GM12864 (cell line): ENCODE measurements at places on chromosomes 3 and 15.

DNA sequence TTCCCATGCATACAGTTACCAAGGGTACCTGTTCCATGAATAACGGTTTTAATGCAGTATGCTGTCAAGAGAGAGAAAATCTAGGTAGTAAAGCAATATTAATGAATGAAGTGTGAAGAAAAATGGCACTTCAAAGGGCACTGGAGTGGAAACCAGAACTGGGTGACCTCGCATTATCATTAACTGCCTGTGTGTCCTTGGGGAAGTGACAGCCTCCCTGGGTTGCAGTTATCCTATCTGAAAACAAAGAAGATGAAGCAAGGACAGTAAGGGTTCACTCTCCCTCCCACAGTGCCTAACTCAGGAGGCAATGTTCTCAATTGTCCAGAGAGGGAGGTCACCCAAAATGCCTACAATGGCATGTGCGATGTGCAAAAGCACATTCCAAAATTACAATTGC is 15.1 kb downstream of the MTHFS start:
- DNase-seq = no peak

GRCh38 chr3:32237670-32238452 is 619 bp upstream of the CMTM8 start:
- DNase-seq = no peak

GRCh38 chr3:16318176-16318575 is 53.2 kb downstream of the OXNAD1 start:
- DNase-seq = no peak

GRCh38 chr3:166060789-166061479 is 223.7 kb upstream of the BCHE start:
- DNase-seq = no peak

- no peak for DNase-seq
Measured at GRCh38 chr3:146131616-146132410, 29.2 kb downstream of the PLOD2 start.

DNA sequence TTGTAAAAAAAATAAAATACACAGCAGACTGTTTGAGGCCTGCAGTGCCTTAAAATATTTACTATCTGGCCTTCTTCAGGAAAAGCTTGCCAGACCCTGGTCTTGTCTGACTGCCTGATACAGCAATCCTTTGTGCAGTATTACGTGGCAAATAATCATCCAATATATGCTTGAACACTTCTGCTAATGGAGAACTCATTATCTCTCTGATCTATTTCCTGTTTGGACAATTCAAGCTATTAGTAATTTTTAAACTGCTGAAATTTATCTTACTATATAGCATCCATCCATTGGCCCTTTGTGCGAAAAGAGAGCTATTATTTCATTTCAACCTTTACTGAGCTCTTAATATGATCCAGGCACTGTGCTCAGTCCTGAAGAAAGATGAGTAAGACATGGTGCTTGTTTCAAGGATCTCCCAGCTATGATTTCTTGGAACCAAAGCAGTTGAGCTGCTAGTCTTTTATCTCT is 15.9 kb downstream of the ATG7 start:
- DNase-seq = no peak

- no peak for DNase-seq
Measured at GRCh38 chr15:43469867-43470266, 23.1 kb downstream of the TP53BP1 start.

GRCh38 chr15:65896236-65896635 is 26.9 kb downstream of the RAB11A start:
- DNase-seq = no peak

DNA sequence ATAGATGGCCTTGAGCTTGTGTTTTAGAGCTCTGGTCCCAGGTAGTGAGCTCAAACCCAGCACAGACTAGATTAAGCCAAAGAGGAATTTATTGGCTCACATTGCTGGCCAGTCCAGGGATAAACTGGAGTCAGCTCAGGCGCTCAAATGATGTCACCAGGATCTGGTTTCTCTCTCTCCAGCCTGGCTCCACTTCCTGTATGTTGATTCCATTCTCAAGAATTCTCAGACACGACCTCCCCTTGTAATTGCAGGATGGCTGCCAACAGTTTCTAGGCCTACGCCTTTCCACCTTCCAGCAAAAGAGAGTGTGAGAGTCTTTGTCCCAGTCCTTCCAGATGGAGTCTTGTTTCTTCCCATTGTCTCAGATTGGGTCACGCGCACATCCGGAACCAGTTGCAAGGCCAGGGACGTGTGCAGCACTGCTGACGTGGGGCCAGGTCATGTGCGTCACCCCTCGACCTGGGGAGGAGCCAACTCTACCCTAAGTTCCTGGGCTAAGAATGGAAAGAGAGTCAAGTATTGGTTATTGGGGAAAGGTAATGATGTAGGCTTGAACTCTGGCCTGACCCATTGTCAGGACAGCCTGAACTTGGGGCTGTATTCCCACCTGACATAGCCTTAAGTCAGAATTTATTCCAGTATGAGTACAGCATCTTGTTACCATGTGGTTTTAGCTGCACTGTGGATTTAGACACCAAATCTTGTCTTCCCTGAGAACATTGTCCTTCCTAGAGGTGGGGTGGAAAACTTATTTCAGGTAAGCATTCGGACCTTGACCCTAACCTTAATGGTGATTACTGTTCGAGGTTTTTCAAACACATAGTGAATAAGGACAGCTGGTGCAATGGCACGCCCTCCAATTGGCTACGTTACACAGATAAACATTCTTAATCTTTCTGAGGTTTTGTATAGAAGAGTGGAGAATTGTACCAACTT is 31.6 kb downstream of the CACNA1D start:
- DNase-seq = no peak

- DNase-seq = no peak
Measured at GRCh38 chr3:27596334-27596841, 112.2 kb upstream of the SLC4A7 start.

- DNase-seq = no peak
Measured at GRCh38 chr15:84835661-84836337, 18.6 kb downstream of the ALPK3 start.

GRCh38 chr3:116837483-116837882 is 127.9 kb downstream of the TUSC7 start:
- no peak for DNase-seq

GRCh38 chr15:35123743-35124142 is 38.6 kb upstream of the NANOGP8 start:
- DNase-seq = no peak

GRCh38 chr3:185421577-185422232 is 58.8 kb downstream of the MAP3K13 start:
- no peak for DNase-seq

- no peak for DNase-seq
Measured at GRCh38 chr15:50050986-50051743, 67.9 kb downstream of the ATP8B4 start.

DNA sequence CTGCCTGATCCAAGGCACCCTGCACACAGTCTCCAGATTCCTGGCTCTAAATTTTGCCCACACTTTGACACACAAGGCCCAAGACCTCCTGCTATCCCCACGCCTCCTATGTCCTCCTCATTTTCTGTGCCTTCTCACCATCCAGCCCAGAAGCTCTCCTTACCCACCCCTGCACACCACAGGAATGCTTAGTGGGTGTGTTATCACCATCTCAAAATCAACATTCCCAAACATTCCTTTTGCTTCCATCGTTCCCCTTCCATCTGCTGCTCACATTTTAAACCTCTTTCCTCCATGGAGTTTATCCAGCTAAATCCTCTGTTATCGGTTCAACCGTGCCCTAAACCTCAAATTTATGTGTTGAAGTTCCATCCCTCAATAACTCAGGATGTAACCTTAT is 43.9 kb downstream of the DGKG start:
- no peak for DNase-seq

DNA sequence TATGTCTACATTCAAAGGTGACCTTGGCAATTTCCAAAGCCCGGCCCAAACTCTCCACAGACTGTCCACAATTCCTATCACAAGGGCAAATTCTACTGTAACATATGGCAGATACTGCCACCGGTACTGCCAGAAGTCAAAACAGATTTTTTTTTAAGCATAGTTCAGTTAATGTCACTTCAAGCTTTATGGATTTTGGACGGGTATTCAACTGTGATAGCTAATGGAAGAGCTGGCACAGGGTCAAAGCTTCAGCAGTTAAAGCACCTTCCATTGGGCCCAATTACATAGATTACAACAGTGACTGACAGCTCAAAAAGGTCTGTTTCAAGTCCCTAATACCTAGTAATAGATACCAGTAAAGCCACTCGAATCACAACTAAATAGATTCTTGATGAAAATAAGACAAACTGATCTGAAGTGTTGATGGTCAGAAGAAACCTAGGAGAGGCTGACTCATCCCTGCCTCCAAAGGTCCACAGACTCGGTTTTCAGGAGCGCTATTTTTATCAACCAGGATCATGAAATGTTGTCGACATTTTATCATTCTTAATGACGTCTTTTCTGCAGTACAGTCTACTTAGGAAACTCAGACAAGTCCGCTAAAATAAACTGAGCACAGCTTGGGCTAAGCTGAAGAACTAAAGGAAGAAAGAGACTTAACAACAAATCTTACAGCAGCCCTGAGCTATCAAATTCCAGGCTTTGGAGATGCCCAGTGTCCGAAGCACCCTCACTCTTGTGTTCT is 38.7 kb downstream of the ANXA2 start:
- no peak for DNase-seq
